ENCODE measurements at places on chromosomes 2 and 18.

- ATAC-seq, result no peak
Observed at GRCh38 chr2:102672107-102672776, 52.9 kb downstream of the SLC9A2 start.

- no peak for ATAC-seq
Observed at GRCh38 chr2:8659735-8660492, 21.9 kb upstream of the ID2 start.

GRCh38 chr2:9652898-9653479 is 22.2 kb upstream of the YWHAQ start:
- ATAC-seq, result no peak

DNA sequence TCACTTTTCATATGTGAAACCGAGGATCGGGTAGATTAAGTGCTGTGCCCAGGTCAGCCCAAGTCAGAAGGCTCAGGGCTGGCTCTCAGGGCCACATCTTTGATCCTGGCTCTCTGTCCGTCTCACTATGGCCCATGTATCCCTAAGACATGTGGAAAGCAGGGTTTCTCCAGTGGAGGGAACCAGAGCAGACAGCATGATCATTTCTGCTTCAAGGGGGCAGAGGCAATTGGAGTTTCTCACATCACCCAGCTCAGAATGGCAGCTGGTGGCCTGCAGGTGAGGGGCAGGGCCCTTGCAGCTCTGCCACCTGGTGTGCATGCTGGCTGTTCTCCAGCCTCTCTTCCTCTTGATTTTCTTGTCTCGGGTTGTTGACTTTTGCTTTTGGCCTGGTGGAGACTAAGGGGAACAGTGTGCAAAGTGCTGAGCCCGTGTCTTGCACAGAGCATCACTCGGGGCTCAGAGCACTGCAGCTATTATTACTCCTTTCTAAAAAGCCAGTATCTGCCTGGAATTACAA is 27.0 kb downstream of the LDLRAD4 start:
- ATAC-seq, result no peak

DNA sequence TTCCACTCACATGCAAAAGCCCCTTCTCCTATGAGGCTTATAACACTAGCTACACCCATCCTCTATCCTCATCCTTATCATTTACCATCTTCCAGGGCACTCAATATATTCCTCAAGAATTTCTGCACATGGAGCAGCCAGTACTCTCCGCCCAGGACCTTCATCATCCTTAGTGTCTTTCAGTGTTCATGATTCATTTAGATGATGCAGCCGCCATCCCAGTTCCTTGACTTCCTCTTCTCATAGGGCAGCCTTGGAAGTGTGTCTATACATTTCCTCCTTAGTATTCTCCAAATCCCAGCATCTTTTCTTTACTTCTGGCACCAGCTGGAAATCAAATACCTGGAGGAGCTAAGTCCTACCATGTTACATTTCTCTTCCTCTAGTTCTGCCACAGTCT is 3.0 kb upstream of the ITSN2 start:
- ATAC-seq, result no peak

DNA sequence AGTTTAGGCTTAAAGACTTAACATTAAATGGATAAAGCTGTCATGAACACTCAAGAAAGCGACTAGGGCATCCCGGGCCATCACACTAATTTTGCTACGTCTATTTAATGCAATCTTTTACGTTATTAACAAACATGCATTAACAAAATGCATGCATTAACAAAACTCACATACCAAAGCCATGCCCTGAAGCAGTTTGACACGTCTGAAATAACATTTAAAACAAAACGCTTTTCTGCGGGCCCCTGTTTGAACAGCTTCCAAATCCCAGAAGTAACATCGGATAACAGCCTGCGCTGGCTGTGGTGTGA is 458 bp downstream of the B4GALT6 start:
- no peak for ATAC-seq

DNA sequence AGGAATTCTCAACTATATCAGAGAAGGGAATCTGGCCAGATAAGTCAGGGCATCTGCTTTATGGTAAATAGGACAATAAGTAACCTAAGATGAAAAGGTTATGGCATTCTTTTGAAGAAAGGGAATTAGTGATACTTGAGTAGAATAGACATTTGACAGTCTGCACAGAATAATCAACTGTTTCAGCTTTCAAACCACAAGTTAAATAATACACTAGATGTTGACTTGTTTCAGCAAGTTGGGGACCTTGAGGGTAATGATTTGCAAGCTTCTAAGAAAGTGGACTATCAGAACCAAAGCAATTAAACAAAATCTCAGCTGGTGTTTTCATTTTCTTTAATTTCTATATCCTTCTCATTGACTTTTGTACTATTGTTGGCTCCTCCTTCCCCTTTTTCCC is 54.5 kb downstream of the SLC39A10 start:
- ATAC-seq, result no peak

DNA sequence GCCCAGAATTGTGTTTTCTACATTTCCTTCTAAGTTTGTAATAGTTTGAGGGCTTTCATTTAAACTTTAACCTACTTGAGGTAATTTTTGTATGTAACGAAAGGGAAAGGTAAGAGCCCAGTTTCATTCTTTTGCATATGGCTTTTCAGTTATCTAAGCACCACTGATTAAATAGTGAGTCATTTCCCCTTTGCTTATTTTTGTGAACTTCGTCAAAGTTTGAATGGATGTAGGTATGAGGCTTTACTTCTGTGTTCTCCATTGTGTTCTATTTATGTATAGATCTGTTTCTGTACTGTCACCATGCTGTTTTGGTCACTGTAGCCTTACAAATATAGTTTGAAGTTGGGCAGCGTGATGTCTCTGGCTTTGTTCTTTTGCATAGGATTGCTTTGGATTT is 944.8 kb upstream of the CNTNAP5 start:
- ATAC-seq, result no peak

GRCh38 chr2:103139628-103140268 is 377.9 kb downstream of the TMEM182 start:
- no peak for ATAC-seq

GRCh38 chr2:20422402-20423271 is 24.2 kb upstream of the RHOB start:
- ATAC-seq, result peak; percentile 30

DNA sequence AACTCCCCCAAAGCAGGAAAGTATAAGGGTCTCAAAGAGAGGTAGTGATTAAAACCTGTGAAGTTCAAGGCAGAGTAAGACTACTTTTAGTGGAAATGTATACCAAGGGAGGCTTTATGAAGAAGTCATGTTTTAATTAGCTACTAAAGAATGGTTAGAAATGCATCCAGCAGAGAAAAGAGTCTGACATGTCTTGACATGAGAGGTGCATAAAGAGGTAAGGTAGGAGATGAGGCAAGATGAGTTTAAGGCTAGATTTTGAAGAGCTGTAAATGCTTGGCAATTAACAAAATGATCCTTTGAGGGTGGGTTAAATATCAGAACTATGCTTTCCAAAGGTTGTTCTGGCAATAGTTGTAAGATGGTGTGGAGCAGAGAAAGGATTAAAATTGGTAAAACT is 88.7 kb upstream of the WDSUB1 start:
- no peak for ATAC-seq

DNA sequence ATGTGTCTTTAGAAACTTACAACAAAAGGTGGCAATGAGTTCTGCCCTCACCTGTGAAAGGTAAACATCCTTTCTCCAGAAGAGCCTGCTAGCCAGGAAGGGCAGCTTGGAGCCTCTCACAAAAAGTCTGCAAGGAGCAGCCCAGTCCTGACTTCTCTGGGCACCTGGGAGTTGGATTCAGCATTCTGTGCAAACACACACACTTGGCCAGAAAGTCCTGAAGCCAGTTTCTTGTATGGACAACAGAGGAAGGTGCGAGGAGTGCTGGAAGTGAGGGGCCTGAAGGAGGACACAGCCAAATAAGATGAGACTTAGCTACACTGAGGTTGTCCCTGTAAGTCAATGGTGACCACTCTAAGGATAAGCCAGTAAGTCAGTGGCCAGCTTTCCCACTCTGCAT is 52.4 kb upstream of the SLC1A4 start:
- ATAC-seq, result no peak

DNA sequence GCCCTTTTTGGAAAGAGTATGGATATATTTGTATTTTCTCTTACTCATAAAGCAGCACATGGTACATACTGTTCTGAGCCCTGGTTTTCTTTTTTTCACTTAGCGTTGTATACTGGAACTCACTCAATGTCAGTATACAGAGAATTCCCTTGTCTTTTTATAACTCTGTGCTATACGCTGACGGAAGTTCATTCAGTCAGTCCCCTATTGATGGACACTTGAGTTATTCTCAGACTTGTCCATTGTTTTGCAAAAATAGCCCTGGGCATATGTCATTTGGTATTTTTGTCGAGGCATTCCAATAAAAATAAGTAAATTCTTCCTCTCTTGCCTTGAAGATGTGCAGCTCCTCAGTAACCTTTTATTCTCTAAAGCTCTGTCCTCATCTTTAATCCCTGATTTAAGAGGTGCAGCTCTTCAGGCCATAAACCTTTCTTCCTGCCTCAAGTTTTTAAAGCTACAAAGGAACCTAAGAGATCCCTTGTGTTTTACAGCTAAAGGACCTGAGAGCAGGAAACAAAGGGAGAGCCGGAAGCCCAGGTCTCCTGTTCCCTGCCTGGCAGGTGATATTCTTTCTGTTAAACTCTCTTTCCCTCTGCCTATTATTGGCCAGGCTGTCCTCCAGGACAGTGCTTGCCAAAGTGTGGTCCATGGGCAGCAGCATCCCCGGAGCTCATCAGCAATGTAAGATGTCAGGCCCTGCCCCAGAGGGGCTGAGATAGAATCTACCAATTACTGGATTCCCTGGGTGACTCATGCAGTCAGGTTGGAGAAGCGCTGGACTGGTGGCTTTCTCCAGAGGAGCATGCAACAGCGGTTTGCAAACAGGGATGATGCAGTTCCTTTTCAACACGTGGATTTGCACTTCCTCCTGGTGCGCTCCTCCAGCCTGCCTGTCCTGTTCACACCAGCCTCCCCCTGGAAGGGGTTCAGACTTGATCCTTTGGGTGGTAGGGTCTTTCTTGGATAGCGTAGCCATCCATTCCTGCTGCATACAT is 158.0 kb downstream of the NEDD4L start:
- peak; percentile 29 for ATAC-seq

DNA sequence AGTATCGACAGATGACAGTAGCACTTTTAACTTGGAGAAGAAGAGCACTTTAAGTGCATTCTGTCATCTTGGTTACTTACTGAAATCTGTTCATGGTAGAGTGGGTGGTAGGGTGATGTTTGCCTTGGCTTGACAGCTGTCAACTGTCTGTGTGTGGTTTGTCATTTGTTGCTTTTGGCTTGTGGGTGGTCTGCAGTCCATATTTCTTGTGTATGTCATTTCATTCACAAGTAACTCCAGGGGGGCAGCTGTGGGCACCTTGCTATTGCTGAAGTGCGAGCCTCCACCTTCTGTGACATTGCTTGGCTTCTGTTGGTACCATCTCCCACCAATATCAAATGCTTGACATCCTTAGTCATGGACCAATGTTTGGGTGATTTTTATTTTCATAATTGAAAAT is 311.6 kb upstream of the NRP2 start:
- ATAC-seq, result no peak

DNA sequence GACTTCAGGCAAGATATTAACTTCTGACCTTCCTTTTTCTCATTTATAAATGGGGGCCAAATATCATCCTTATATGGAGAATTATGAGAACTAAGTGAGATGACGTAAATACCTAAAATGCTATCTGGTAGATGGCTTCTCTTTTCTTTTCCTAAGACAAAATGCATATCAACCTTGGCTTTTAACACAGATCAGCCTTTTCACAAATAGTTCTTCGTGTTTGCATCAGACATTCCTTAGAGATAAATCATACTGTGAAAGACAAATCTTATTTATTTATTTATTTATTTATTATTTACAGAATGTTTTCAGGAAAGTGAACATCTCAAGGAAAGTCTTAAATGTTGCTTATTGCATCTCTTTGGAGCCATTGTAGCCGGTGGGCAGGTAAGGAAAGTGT is 62.8 kb downstream of the NBEAL1 start:
- no peak for ATAC-seq

GRCh38 chr18:45851161-45851925 is 25.9 kb downstream of the SIGLEC15 start:
- peak; percentile 81 for ATAC-seq

DNA sequence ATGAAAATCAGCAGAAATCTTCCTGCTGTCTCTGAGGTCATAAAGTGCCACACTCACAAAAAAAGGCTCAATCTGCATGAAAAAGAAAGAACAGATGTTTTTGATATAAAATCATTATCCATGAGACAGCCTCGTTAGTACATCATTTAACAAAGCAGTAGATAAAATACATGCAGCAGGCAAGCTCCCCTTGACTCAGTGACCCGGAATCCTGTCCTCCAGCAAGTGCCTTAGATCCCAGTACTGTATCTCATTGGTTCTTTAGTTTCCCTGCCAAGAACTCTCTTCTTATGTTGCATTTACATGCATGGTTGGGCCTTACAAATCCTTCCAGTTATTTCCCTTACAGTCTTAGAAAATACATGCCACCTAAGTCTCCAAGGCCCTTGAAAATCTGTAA is 148.9 kb upstream of the CCDC195 start:
- ATAC-seq, result no peak

DNA sequence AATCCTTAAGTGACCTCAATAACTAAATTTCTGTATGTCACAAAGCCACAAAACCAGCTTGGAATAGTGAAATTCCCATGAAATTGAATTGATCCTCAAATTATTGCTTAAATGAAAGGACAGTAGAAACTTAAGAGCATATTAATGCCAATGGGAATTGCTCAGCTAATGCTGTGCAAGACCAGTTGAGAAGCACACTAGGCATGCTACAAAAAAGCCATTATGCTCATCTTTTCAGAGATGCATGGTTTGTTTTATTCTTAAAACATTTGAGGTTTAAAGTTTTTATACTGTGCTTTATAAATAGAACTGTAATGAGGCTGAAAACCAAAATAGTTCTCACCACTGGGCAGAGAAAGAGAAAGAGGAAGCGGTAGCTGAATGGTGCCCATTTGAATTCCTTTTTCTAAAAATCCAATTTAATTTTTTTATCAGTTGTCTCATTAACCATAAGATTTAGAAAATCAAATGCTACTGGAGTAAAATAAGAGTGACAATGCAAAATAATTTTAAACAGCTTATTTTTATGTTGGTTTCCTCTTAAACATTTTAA is 98.6 kb downstream of the LNPK start:
- ATAC-seq, result no peak

- ATAC-seq, result no peak
Observed at GRCh38 chr18:79348066-79348465, 47.7 kb upstream of the NFATC1 start.

DNA sequence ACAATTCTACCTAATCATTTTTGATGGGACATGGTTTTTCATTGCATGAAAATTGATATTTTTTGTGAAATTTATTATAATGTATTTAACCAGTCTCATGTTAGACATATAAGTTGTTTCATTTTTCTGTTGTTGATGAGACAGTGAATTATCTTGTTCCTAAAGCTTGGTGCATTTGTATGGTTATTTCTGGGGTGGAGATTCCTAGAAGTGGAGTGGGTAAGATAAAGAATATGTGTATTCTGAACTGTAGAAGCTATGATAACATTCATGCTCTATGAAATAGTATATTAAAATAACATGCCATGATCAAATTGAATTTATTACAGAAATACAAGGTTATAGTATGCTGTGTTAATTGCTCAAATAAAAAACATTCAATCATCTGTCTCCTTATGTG is 69.2 kb downstream of the BOLA3 start:
- ATAC-seq, result no peak

- no peak for ATAC-seq
Observed at GRCh38 chr2:95700519-95700918, 108.7 kb downstream of the TRIM43 start.

Measured in gastroesophageal sphincter (tissue), 4 donors.